ENCODE measurements at places on chromosomes 5 and 9.

DNA sequence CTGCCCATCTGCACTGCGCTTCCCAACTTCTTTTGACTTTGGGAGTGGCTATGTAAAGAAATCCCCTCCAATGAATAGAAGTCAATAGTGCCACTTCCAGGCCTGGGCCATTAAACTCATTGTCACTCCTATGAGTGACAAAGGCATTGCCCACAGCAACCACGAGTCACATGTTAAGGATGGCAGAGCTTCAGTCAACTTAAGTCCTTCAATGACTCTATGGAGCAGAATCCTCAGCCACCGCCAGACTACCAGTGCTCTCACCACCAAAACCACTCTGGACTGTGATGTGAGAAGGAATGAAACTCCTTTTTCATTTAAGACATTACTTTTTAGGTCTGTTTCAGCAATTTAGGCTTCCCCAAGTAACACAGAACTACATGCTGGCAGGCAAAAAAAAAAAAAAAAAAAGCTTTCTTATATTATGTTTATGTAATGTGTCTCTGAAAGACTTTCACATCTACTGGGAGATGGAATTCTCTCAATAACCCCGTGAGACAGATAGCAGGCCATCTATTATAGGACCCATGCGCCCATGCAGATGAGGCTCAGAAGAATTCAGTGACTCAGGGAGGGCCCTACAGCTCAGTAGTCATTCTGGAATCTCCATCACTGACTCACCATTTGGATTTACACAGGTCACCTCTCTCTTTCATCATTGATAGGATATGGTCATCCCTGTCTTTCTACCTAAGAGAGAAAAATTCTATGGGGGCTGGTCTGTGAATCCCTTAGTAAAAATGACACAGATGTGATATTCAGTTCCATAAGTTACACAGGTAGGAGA, 180.5 kb downstream of the CEMIP2 start:
- DNase-seq: no peak

- DNase-seq: no peak
Measured at GRCh38 chr9:129639756-129640085, 2.2 kb downstream of the ASB6 start.

DNA sequence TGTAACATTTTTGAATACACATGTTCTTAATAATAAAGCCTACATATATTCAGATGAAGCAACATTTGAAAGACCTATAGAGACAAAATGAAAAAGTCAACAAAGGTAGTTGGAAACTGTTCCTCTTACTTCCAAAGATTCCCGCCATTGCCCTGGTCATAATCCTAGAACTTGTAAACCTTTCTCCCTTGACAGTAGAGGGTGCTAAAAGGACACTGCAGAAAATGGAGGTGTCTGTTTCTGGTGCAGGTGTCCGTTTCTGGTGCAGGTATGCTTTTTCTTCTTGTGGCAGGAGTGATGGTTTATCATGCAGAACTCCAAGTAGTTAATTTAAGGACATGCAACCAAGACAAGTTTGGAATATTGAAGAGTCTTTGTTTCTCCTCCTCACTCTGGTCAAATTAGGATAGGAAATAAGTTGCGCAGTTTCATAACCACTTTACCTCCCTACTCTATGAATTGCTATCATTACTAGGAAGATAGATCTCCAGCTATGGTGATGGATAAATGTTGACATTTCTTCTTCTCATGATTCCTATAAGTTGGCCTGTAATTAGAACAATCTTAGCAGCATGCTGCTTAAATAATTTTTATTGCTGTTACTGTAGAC, 56.0 kb upstream of the FAM174A start:
- no peak for DNase-seq

GRCh38 chr9:135083241-135083810, 4.1 kb upstream of the OLFM1 start:
- DNase-seq: no peak

- DNase-seq: no peak
Measured at GRCh38 chr5:62937661-62938558, 359.3 kb downstream of the LRRC70 start.

GRCh38 chr9:37083654-37084053, 36.7 kb upstream of the ZCCHC7 start:
- DNase-seq: no peak

DNA sequence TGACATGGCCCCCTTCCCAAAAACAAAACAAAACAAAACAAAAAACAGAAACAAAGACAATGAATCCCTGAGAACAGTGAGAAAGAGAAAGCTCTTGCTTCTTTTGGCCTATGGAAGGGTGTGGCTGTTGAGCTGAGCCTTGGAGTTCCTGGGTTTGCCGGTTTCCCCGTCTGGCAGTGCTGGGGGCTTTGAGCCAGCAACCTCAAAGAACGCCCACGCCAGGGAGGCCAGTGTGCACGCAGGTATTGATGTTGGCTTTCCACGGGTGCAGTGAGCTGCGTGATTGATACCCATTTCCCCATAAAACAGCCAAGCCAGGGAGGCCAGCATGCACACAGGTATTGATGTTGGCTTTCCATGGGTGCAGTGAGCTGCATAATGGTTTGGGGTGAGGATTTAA, 8.3 kb upstream of the LCN1 start:
- DNase-seq: no peak

DNA sequence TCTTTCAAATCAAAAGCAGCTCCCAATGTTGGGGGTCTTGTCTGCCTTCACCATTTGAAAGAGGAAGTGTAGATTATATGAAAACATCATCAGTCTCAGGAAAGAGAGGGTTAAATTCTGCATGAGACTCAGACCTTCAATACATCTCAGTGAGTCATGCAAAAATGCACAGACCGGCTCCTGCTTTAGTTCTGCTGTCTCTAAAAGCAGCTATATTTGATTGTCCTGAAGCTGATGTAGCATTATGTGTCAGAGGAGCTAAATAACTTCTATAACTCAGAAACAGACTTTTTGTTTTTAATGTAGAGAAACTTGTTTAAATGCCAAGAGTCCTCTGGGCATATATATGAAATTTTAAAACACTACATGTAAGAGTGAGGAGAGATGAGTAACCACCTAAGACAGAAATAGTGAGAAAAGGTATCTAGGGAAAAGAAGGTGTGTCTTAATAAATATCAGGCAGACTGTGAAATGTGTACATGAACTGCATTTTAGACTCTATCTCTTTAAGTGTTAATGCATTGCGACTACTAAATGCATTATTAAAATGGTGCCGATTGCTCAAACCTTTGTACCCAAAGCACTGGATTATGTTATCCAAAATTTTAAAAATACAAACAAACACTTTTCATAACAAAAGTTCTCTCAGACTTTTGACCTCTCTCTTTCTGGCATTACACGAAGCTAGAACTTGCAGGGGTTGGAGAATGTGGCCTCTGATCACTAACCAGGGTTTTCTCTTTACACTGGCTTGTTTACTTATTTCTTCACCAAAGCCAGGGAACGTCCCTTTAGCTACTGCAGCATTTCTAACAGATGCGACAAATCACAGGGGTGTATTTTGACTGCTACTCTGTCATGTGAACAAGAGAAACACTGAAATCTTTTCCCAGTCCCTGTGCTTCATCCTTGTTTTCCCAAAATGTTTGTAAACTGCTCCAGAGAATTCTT, 302.3 kb downstream of the ARL15 start:
- DNase-seq: no peak

- DNase-seq: no peak
Measured at GRCh38 chr5:174636094-174636493, 88.3 kb upstream of the MSX2 start.

DNA sequence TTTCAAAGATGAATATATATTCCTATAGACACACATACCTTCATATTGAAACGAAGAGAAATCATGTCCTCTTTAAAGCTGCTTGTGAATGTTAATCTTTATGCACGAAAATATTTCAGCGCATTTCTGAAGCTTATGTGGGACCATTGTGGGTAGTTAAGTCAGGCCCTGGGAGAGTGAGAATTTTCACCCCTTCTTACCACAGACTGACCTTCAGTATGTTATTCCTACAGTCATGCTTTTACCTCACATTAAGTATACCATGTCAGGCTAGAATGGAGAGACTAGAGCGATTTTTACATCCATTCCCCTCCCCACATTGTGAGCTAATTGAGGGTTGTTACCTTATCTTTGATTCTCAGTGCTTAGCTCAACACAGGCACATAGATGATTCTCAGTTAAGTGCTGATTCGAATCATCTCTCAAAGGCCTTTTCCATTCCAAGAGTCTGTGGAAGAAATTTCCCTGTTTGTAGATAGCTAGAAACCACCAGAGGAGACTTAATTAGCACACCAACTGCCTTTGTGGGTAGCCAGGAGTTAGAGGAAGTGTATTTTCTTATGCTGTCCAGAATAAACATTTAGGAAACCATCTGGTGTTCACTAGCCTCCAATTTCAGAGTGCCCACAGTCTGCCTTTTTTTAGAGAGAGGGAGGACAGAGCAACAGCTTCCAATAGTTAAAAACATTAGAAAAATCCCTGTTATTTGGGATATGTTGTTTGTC, 110.5 kb downstream of the MEGF10 start:
- no peak for DNase-seq

DNA sequence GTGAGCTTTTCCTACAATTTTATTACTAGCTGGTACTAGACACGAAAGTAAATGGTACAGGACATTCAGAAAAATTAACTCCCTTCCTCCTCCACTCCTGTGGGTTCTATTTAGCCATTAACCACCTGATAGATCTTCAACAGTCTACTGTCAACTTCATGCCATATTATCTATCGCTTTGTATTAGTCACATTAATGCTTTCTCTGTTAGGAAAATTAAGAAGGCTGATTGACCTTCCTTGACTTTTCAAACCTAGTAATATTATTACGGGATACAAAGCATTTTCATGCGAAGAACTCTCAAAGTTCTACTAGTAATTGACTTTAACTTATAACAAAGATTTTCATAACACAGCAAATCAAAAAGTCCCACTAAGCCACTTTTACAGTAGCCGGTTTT, 1.2 kb downstream of the TEX10 start:
- no peak for DNase-seq

- no peak for DNase-seq
Measured at GRCh38 chr9:98960409-98960808, 16.7 kb downstream of the COL15A1 start.

- DNase-seq: no peak
Measured at GRCh38 chr5:2570586-2570985, 180.9 kb downstream of the IRX2 start.

GRCh38 chr9:76756268-76756640, 8.0 kb upstream of the PCA3 start:
- DNase-seq: no peak

DNA sequence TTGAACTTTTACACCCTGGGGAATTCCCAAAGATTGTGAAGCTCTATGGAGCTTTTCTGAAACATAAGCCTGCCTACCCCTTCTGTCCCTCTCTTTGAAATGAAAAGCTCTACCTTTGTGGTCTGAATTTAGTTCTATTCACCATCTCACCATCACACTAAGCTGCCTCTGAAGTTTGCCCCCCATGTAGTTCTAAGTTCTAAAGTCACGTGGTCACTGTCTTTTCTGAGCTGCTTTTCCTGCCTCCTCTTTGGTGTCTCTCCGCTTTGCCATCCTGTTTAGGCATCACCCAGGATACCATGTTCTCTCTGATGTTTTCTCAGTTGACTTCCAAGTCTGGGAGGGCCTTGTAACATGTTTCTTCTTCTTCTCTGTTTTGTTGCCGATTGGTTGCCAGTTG, 2206.6 kb downstream of the MAT2B start:
- DNase-seq: no peak

DNA sequence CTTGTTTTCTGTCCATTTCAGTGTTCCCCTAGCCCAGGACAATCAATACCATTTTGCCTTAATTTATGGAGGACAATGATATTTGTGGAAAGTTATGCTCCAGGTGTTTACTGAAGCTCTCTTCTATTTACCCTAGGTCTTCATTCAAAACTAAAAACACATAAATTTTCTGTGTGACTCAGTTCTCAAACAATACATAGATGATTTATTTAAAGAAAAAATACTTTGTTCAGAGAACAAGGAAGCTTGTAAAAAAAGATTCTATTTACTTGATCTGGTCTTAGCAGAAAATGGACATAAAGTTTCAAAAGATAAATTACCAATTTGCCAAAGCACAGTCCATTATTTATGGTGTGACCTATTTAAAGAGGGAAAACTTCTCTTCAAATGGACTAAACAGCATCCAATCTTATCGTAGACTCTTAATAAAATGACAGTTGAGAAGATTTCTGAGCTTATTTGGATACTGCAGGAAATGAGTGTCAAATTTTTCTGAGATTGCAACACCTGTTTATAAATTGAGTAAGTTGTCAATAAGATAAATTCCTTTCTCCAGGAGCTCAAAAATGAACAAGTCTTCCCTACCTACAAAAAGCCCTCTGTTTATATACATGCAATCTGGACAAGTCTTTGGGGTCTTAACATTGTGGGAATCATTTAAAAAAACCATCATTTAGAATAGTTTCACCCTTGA, 627.2 kb downstream of the PSAT1 start:
- no peak for DNase-seq

DNA sequence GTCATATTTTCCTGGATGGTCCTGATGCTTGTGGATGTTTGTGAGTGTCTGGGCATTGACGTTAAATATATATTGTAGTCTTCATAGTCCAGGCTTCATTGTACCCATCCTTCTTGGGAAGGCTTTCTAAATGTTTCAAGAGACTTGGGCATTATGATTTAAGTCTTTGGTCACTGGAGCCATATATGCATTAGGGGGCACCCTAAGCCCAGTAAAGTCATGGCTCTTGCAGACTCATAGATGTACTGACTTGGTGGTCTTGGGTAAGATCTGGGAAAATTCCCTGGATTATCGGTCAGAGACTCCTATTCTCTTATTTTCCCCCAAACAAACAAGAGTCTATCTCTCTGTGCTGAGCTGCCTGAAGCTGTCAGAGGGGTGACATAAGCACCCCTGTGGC, 271.1 kb downstream of the TRIM36 start:
- no peak for DNase-seq

DNA sequence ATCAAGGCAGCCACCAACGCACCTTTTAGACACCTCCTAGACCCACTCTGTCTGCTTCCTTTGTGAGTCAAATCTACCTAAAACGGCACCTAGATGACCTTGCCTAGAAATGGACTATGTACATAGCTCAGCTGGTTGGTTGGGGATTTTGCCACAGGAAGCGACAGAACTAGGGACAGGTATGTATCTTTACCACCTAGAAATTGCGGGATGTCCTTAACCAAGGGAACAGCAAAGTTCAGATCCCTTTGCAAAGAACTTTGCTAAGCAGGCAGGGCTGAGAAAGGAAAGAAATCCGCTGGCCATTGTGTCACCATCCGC, 2.0 kb upstream of the ENC1 start:
- no peak for DNase-seq

DNA sequence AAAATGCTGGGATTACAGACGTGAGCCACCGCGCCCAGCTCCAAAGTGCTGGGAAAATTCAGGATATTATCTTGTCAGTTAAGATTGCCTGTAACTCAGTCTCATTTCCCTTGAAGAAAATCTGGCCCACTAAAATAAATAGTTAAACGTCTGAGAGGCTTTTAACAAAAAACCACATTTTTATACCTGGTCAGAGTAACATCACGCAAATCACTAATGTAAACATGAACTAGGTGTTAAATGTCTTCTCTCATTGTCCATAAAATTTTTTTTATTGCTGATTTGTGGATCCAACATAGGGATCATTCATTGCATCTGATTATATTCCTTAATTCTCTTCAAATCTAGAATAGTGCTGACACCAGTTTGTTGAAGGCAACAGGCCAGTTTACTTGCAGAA, 22.3 kb downstream of the CNOT6 start:
- DNase-seq: no peak
